ENCODE measurements at places on chromosomes 7 and 10.

DNA sequence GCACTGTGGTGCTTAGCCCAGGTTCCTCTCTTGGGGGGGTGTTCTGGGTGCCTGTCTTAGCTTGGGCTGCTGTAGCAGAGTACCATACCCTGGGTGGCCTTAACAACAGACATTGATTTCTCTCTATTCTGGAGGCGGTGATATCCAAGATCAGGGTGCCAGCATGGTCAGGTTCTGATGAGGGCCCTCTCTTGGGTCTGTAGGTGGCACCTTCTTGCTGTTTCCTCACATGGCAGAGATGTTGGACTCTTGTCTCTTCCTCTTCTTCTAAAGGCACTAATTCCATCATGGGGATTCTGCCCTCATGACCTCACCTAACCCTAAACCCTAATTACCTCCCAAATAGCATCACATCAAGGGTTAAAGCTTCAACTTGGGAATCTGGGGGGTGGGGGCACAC is 19.9 kb upstream of the CRHR2 start:
- DNase-seq: no peak

- DNase-seq: no peak
Measured at GRCh38 chr10:103202319-103202718, 9.2 kb upstream of the NT5C2 start.

DNA sequence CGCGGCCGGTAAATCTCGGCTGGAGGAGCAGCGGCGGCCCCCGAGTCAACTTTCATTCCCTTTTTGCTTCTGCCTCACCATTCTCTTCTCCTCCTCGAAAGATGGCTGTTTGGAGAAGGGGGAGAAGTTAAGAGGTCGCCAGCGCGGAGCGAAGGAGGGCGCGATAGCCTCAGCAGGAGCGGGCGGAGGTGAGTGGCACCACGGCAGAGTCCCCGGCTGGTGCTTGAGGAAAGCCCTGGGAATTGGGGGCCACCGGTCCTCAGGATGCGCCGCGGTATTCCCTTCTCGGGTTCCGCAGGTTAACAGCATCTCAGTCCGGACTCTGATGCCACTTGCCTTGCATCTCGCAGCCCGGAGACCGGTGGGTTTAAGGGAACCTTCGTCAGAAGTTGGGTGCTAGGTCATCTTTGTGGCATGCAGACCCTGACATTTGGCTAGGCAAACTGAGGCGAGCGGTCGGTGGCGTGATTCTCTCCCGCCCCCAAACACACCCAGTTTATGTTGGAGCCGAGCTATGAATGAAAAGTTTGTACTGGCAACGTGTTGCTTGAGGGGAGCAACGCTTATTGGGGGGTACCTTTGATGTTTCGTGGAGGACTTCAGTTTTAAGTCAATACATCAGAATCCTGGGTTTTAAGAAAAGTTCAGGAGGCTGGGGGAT is 59.5 kb upstream of the PRPS1L1 start:
- no peak for DNase-seq

- no peak for DNase-seq
Measured at GRCh38 chr7:17256375-17256774, 42.1 kb upstream of the AHR start.

GRCh38 chr7:106285855-106286492 is 1.2 kb upstream of the NAMPT start:
- peak; percentile 70 for DNase-seq

GRCh38 chr7:106083717-106084116 is 28.4 kb downstream of the SYPL1 start:
- DNase-seq: no peak

DNA sequence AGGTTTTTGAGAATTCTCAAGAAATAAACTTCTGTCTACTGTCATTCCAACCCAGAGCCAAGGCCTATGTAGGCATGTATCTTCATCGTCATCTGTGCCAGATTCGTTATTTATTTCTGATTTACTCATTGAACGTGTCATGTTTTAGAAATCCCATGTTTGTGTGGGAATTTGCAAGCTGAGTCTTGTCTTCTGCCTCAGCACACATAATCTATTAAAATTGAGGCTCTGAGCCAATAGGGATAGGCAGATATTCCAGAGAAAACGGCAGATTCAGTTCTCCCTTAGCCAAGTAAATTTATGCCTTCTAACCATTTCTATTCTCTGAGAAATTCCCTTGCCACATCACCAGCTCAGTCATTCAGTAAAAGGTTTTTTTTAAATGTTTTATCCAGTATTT is 444.6 kb downstream of the REEP3 start:
- no peak for DNase-seq

DNA sequence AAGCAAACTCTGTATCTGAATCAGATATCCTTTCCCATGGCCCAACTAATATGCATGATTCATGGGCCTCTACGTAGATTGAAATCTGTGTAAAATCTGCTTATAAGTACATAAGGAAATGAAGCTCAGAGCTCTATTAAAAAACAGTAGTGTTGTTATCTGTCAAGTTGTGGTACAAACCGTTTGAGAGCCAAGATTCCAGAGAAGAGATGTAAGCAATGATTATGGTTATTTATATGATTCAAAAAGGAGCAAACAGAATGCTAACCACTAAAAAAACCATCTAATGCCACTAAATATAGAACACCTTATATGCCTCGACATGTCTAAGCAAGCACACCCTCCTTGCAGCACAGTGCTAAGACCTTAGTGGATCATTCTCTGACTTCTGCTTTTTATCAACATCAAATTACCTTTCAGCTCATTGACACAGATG is 26.6 kb downstream of the RPP38 start:
- DNase-seq: no peak

GRCh38 chr7:140673063-140673773 is 473 bp downstream of the ADCK2 start:
- DNase-seq: peak; percentile 53

DNA sequence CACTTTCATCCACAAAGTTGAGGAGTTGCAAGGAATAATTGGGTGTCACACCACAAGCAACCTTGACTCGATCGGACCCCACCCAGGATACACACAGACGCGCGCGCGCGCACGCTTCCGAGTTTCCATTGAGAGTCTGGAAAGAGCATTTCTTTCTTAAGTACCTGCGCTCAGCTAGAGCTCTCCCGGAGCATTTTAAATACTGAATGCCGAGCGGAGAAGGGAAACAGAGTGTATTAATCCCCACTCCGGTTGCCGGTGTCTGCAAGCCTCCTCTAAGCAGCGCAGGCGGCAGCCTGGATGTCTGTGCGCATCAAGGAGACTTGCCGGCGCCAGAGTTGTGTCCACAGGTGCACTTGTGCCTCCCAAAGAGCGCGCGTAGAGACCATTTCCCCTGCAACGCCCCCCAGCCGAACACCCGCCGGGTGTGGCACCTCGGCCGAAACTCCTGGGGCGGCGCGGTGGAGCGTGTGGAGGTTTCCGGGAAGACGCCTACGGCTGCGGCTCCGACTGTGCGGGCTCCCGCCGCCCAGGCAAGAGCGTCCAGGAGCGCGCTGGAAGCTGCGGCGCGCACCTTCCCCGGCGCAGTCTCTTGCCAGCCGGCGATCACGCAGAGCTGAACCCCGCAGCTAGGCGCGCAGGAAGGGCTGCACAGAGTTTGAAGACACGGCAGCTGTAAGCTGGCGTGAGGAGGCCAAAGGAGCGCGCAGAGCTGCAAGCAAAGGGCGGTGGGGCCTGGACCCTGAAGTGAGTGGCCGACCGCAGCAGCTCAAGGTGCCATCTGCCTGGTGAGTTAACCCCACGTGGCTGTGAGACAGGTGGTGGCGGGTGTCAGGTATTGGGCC is 1.1 kb upstream of the FEZF1 start:
- no peak for DNase-seq

- no peak for DNase-seq
Measured at GRCh38 chr7:78406531-78406930, 608.0 kb downstream of the PHTF2 start.

- DNase-seq: peak; percentile 63
Measured at GRCh38 chr7:151244196-151244840, 4.2 kb downstream of the SMARCD3 start.

DNA sequence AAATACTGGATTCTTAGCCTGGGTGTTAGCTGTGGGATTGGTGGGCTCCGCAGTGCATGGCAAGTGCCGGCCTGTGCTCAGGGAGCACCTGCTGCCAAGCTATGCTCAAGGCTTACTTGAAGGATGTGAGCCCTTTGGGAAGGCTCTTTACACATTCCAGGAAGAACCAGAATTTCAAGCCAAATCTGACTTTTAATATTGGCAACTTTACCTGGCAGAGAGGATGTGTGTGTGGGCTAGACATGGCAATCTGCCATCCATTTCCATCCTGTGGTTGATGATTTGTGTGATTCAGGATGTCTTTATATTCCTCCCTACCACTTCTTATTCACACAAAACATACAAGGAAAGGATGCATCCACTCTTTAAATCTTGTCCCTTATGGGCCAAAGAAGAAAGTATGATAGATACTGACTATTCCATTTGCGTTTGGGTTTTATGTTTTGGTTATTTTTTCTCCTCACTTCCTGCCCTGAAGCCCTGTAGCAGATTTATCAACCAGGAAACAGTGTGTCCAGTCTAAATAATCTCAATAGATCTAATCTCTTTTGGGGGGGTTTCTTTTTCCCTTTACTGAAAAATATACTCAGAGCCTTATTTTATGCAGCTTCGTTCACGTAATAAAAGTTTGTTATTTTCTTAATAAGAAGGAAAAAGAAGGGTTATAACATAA is 247.1 kb downstream of the COBL start:
- no peak for DNase-seq

GRCh38 chr10:7485244-7485556 is 74.4 kb upstream of the SFMBT2 start:
- DNase-seq: no peak

DNA sequence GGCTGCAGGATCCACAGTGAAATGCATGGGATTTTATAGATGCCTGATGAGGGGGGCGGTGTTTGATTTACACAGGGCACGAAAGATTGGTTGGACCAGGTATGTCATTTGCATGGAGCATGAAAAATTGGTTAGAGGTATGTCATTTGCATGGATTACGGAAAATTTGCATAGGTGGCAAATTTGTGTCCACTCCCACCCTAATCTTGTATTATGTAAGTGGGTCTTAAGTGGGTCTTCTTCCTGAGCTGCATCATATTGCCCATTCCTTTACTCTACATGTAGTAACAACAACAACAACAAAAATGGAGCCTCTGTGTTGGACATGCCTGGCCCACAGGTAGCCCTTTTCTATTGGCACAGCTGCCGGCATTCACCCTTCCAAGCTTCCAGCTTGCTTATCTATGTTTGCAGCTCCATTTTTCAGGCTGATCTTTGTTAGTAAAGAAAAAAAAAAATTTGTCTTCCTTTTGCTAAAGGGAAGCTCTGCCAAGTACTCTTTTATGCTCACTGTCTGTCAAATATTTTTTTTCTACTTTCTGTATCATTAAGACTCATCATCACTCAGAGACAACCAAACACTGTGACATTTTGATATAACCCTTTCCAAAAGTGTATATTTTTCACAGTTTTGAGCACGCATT is 10.3 kb upstream of the ZNF273 start:
- no peak for DNase-seq

DNA sequence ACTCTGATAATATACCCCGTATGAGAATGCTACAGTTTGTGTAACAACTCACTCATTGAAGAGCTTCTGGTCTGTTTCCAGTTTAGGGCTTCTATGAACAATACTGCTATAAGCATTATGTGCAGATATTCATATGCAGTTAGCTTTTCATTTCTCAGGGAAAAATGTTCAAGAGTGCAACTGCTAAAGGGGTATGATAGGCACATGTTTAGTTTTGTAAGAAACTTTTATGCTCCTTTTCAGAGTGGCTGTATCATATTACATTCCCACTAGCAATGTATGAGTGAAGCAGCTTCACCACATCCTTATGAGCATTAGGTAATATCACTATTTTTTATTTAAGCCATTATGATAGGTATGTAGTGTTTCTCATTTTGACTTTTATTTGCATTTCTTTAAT is 182.6 kb upstream of the CXCL12 start:
- DNase-seq: no peak

DNA sequence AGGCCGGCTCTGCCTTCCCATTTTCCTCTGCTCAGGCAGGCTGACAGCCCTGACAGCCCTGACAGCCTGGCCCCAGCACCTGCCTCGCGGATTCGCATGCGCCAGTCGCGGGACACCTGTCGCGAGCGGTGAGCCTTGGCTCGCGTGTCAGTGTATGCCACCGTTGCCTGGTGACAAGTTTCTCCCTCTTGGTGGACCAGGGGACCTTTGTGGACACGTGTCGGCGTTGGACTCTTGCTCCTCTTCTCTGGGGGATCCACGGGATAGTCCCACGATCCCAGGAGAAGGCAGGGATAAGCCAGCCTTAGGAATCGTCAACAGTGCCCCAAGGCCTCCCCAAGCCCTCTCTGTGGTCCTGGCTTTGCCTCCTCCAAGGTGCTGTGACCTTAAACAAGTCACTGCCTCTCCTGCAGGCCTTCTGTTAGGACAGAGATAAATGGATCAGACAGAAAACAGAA is 18.1 kb upstream of the ZNF273 start:
- DNase-seq: peak; percentile 1

DNA sequence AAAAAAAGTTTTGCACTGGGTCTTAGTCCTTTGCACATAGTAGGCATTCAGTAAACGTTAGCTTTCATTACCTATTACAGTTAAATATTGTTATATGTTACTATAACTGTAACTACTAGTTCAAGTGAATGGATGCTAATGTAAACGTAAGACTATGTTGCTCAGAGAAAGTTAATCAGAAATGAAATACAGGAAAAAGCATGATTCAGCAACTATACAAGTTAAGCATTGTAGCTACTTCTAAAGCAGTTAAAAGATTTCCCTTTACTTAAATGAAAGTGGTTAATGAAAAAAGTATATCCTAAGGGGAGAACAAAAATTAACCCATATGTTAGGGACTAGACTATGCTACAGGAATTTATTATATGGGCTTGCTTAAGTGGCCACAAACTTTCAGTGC is 121.2 kb downstream of the SKAP2 start:
- no peak for DNase-seq

DNA sequence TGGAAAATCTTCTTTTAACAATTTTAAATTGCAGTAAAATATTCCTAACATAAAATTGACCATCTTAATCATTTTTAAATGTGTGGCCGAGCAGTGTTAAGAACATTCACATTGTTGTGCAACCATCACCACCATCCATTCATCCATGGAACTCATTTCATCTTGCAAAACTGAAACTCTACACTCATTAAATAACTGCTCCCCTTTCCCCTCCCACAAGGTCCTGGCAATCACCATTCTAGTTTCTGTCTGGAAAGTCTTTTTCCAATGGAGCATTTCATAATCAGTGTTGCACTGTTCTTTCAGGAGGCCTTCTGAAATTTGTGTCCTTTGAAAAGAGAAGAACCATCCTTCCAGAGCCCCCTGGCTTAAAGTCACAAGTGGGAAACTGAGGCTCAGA is 233.1 kb downstream of the PLXNA4 start:
- DNase-seq: no peak

GRCh38 chr10:116590590-116591444 is at the start of gene PNLIPRP1:
Gene PNLIPRP1, plus strand, starts transcription at chr10:116590959. Its CDS starts 171 bp downstream, at chr10:116591130.
- DNase-seq: no peak

DNA sequence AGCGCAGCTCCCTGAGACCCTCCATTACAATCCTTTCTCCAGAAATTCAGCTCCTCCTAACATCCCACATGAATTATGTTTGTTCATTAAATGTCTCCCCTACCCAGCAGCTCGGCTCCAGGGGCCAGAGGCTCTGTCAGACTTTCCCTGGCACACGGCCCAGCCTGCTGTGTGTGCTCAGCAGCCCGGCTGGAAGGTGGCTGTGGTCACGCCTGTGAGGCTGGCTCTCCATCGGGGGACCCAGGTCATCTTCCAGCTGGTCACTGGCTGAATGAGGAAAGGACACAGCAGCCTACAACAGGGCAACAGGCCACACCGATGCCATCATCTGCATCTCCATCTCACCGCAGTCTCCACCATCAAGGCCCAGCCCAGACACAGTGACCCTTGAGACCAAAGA is 219.8 kb downstream of the MAD1L1 start:
- no peak for DNase-seq

GRCh38 chr7:123410273-123410904 is 124.0 kb downstream of the IQUB start:
- no peak for DNase-seq

GRCh38 chr7:131012477-131013031 is 278.5 kb upstream of the KLF14 start:
- no peak for DNase-seq

All from stimulated activated CD4-positive, alpha-beta T cell treated with anti-CD3 and anti-CD28 coated beads, Interleukin-4, amount 100 ng/mL, for 24 hours (primary cell).